GF-D8 (cell line): ENCODE measurements at places on chromosomes 7 and 10.

DNA sequence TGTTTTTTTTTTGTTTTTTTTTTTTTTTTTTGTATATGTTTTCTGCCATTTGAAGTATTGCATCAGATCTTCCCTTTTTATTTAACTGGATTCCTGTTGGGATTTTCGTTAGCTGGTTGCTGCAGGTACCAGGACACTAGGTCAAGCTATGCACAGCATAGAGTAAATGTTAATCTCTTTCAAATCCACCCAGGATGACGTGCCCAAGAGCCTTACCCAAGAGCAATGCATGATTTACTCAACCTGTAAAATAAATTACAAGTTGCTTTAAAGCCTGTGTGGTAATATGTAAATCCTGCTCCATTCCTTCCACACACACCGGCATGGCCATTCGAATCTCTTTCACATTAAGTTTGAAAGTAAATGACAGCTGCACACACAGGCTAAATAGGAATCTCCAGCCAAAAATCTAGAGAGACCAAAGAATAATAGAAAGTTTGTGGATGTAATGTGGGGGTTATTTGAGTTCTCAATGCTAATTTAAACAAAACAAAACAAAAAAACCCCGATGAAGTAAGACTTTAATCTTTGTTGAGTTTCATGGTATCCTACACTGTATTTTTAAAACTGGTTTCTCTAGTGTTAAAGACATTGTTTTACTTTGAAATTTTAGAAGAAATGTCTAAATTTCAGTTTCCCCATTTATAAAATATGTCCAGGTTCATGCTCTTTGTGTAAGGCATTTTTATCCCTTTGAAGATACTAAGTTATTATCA is 167.9 kb downstream of the FRMD4A start:
- no peak for DNase-seq

DNA sequence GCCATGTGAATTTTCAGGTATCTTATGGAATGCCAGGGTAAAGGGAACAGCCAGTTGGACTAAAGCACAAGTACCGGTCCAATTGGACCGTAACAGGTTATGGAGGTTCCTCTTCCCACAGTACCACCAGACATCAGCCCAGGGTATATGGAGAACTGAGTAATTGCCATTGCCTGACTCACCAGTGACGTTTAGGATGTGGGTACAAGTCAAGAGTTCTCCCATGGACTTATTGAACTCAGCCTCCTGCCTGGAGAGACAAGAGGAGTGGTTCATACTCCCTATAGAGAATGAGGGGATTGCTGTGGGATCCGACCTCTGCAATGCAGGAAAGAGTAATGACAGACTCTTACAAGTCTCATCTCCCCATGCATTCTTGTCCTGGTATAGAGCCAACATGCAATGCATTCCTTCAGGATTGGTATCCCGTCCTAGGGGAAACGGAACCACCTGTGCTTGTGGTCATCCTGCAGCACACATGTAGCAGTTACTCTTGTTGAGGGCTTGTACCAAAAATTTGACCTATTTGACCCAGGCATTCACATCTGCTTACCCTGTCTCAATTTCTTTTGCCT is 30.7 kb upstream of the ELOVL3 start:
- no peak for DNase-seq

GRCh38 chr10:113527211-113527906 is 25.5 kb upstream of the HABP2 start:
- no peak for DNase-seq

GRCh38 chr10:72464438-72464837 is 109.7 kb upstream of the DNAJB12 start:
- no peak for DNase-seq

GRCh38 chr10:108544500-108545120 is 1378.7 kb downstream of the XPNPEP1 start:
- no peak for DNase-seq

- DNase-seq: no peak
Measured at GRCh38 chr7:22255834-22256233, 101.1 kb downstream of the RAPGEF5 start.

- DNase-seq: no peak
Measured at GRCh38 chr7:42734568-42734967, 177.3 kb downstream of the C7orf25 start.

- no peak for DNase-seq
Measured at GRCh38 chr7:68038621-68039314, 1042.1 kb downstream of the TYW1 start.
